ENCODE measurements at places on chromosomes 4 and X.

- DNase-seq: no peak
Observed at GRCh38 chrX:47613082-47613481, 6.6 kb downstream of the SYN1 start.

DNA sequence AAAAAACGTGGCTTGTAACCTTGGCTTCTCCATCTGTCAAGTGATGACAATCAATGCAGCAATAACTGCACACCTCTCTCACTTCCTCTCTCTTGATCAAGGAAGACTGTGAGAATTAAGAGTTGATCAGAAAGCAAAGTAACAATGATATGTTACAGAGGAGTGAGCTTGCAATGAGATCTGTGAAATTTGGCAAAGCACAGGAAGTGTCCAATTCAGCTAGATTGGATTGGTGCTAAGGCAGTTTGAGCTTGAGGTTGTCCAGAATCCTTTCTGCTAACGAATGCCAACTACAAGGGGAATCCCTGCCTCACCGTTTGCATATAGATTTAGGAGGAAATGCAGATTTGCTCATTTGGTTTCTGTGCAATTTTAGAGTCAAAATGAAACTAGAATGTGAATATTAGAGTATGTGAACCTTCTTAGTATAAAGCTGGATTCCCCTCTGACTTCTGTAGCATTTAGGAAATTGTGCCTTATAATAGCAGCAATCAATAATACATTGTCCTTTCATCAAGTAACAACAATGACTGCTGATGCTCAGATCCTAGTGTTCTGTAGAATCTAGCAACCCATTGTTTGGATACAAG lies 346.4 kb downstream of the PTTG2 start:
- DNase-seq: no peak

GRCh38 chr4:105661028-105661427 lies 47.5 kb downstream of the INTS12 start:
- DNase-seq: no peak

DNA sequence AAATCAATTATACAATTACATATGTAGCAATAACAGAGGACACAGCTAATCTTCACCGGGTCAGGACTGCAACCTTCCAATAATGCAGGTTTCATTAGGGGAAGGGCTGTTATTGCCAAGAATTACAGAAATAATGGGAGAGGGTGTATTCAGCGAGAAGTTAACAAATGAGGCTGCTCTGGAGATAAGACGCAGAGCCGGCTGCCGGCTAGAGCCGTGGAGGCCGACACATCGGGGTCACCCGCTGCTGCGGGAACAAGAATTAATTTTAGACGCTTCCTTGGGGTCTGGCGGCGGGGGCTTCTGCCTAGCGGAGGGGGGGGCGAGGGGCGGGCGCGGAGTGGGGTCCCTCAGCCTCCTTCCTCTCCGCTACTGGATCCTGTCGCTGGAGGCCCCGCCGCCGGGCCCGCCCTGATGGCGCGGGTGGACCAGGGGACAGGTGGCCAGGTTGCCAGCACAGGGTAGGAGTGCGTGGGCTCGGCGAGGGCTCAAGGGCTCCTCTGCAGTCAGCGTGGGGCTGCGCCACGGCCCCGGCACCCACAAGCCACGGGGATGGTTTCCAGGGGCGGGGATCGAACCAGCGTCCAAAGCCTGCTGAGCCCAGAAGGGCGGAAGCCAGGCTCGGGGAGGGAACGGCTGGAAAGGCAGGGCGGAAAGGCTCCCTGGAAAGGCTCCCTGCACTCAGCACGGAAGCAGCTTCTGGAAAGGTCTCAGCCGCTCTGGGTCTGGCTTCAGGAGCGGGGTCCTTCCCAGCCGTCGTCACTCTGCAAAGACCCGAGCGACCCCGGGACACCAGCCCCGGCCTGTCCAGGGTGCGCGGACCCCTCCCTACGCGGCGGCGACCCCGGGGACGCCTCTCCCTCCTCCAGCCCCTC lies 113.8 kb upstream of the NKX1-1 start:
- no peak for DNase-seq

GRCh38 chr4:106092361-106093040 lies 197.2 kb downstream of the NPNT start:
- DNase-seq: no peak

DNA sequence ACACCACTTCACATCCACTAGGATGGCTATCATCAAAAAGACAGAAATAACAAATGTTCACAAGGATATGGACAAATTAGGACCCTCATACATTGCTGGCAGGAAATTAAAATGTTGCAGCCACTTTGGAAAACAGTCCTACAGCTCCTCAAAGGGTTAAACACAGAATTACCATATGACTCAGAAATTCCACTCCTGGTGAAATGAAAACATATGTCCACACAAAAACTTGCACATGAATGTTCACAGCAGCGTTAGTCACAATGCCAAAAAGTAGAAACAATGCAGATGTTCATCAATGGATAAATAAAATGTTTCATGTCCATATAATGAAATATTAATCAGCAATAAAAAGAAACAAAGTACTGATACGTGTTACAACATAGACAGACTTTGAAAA lies 15.1 kb downstream of the S100G start:
- no peak for DNase-seq

- DNase-seq: no peak
Observed at GRCh38 chrX:104679175-104679574, 113.2 kb downstream of the IL1RAPL2 start.

DNA sequence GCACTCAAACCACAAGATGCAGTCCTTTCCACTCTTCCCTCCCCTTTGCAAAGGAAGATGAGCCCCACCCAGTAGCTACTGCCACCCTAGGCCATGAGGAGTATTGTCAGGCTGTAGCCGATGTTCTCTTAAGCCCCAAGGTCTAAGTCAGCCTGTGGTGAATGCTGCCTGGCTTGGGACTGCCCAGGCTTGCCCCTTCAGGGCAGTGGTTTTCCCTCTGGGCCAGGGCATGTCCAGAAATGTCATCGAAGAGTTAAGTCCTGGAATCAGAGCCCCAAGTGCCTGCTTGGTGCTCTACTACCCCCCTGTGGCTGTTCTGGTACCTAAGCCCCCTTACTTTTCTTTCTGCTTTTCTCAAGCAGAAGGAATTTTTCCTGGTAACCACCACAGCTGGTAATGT lies 11.8 kb upstream of the PGK1 start:
- no peak for DNase-seq

DNA sequence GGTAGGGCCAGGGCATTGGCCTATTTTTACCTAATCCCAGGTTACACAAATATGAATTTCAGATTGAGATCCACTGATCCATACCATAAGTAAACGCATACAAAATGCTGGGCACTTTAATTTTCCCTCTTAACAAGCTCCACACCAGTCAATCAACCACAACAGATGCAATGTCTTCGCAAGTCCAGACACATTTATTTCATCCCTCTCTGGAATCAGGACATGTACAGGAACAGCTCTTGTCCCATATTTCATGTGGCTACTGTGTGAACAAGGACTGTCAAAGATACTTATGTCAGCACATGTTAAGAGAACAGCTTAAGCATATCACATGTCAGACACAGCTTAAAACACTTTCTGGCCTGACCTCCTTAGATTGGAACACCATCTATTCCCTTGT lies 145.9 kb downstream of the PPP3CA start:
- no peak for DNase-seq

- DNase-seq: no peak
Observed at GRCh38 chr4:148787831-148788477, 345.7 kb upstream of the NR3C2 start.

GRCh38 chr4:176539091-176539784 lies 219.5 kb downstream of the SPCS3 start:
- DNase-seq: no peak

GRCh38 chrX:143633461-143634308 lies 2.2 kb downstream of the SLITRK4 start:
- no peak for DNase-seq

DNA sequence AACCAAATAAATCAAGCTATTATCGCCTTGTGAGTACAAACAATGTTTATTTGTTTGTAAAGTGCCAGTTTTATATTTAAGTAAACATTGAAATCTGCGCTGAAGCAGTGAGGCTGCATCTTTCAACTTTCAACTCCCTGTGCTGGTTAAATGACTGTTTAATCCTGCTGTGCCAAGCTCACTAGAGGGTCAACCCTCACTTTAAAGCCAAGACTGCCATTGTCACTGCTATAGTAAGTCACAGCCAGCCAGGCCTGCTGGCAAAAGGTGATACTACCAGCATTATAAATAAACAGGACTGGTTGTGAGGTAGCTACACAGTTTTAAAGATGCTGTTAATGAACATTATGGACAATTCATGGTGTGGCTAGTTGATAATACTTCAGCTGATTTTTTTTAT lies 34.6 kb downstream of the EFHC2 start:
- DNase-seq: no peak

DNA sequence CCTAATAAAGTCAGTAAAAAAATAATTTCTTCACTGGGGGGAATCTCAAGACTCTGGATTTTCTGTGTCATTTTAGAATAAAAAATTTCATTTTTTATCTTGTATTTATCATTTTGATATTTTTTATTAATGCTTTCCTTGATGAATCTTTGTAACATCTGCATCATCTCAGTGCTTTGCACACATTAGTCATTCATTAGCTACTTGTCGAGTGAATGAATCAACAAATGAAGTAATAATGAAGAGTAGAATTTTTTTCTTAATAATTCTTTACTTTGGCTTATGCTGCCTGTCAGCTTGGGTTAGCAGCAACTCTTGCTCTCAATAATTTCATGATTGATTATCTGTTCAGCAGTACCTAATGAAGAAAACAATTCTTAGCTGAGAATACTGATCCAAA lies 530.8 kb downstream of the GRXCR1 start:
- DNase-seq: no peak

GRCh38 chrX:4572691-4573090 lies 859.2 kb upstream of the PRKX start:
- no peak for DNase-seq

DNA sequence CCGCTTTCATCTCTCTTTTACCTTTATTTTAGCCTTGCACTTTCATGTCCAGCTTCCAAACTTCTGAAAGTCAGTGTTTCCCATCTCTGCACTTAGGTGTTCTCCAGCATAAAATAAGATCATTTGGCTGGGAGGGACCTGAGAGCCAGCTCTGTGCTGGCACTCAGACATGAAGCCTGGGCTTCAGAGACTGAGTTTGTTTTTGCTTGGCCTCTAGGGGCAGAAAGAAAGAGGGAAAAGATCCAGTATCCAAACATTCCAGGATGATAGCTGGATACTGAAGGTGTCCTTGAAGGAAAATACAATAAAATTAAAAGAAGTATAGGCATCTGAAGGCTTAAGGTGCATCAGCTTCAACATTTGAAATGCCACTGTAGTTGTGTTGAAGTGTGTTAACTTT lies 202.4 kb upstream of the ZIC3 start:
- DNase-seq: no peak

DNA sequence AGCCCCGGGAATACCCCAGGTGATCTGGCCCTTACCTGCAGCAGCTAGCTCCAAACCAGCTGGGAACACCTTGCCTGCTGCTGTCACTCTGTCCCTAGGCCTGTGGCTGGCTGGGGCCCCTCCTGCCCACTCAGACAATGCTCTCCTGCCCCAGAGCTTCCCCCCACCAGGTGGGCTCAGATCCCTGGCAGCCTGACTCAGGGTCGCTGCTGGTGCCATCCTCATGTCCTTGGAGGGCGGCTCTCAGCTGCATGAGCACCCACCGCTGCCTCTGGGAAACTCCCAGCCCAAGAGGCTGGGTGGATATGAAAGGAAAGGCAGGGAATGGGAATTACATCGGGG lies 15.8 kb downstream of the C4orf50 start:
- DNase-seq: no peak

- DNase-seq: no peak
Observed at GRCh38 chrX:31190221-31190975, 118.6 kb upstream of the FTHL17 start.

DNA sequence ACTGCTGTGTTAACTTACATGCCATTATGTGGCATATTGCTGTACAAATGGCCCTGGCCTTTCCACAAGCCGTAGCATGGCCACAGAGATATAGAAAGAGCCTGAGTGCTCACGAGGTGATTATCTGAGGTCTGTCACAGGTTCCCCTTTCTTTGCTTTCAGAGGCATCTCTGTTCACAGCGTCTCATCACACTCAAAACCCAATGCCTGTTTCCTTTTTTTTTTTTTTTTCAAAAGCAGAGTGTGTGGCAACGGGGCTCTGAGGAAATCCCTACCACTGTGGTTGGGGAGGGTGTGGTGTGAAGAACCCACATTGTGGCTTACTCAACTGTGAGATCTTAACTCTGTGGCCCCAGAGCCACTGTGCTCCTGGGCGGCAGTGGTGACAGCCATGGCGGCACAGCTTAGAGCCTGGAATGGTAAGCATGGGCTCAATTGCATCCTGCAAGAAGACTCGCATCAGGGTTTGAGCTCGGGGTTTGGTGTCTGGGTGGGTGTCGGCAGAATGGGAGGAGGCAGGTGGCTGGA lies 30.8 kb downstream of the RTL5 start:
- DNase-seq: no peak

GRCh38 chr4:82789025-82789776 lies 9.4 kb downstream of the SCD5 start:
- DNase-seq: no peak

DNA sequence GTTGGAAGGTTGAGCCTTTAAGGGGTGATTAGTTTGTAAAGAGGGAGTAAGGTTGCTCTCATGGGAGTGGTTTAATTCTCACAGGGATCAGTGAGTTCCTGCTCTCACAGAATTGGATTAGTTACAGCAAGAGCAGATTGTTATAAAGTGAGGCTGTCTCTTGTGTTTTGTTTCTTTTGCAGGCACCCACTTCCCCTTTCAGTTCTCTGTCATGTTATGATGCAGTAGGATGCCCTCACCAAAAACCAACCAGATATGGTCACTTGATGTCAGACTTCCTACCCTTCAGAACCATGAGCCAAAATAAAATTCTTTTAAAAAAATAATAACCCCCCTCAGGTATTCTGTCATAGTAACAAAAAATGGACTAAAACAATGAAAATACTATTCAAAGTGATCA lies 19.9 kb upstream of the IGSF1 start:
- no peak for DNase-seq

GRCh38 chr4:180398564-180398963 lies 1844.6 kb upstream of the TENM3 start:
- no peak for DNase-seq

DNA sequence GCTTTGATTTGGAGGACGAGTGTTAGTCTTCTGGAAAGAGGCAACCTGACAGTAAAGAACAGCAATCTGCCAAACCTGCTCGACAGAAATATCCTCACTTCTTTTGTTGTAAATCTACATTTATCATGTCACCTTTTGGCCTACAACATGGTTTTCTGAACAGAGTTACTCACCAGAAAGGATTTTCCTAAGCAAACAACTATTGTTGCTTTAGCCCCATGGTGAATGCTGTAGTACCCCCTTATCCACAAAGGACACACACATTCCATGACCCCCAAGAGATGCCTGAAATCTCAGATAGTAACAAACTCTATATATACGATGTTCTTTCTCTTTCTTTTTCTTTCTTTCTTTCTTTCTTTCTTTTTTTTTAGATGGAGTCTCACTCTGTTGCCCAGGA lies 42.7 kb downstream of the TMEM150C start:
- DNase-seq: no peak

GRCh38 chr4:58646126-58646525 lies 1535.9 kb upstream of the IGFBP7 start:
- no peak for DNase-seq

DNA sequence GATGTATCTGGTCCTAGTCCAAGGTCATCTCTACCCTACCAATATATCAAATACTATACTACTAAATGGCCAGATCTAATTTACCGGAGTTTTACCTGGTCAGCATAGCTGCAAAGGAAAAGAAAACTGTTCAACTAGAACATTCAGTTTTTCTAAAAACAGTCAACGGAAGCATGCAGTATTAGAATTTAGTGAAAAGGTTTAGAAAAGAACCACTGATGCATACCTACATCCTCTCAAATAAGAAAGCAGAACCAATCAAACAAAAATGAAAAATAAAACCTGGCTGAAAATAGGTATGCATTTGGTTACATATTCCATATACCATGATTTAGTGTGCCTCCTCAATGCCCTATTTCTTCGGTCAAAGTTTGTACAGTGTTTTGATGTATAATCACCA lies 140.0 kb downstream of the CHM start:
- no peak for DNase-seq

Data from uterus (tissue), 4 donors.